ENCODE measurements at places on chromosomes 4 and X.

DNA sequence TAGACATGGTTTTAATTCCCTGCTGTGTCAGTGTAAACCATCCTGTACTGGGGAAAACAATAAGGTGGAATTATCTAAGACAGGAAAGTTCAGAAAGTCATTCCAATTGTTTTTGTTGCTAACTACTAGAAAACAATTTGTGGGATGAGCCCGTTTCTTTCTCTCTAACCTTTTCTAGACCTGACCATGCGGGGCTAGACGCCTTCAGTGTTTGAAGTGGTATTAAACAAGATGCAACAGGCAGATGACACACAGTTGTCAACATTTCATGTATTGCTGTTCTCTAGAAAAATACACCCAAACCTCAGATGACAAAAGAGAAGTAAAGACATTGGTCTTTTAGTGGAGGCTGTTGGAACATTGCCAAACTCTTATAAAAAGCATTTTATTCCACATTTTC is 105.7 kb downstream of the FRAS1 start:
- DNase-seq = no peak

DNA sequence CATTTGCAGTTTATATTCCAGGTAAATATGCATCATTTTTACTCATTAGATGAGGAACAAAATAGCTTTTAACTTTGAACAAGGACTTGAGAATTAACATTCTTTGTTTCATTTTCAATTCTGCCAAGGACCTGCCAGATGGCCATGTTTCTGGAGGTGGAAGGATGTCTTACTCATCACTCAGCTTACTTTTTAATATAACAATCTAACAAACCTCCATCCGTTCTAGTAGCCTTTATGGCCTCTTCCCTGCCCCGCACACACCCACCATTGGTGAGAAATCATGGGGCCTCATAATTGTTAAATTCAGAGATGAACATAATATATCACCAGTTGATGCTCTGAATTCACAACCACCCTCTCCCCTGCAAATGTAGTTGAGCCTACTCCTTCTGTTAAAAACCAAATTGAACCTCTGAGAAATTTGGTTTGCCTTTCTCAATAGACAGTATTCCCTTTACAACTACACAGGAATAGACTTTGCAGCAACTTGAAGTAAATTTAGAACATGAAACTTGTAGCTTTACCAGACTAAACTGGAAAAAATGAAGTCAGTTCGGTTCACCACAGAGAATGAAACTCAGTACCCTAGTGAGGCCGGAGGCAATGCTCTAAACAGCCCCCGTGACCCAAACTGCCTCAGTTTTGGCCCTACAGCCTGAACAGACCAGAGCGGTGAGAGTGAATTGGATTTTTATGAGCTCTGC is 50.1 kb upstream of the ACSL4 start:
- no peak for DNase-seq

- no peak for DNase-seq
Observed at GRCh38 chrX:132505116-132505515, 16.3 kb upstream of the MBNL3 start.

DNA sequence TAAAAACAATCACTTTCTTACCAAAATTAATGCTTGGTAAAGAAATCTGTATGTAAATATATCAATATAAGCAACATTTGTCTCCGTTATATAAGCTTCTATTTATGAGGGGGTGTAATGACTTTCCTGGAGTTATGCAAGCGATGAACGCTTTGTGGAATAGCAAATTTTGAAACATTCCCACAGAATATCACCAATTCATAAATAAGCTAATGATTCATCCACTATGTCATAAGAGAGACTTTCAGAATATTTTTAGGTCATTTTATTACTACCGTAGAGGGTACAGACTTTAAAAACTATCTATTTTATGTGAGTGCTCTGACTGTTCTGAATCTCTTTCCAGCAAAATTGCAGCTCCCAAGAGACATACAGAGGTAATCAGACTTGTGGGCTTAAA is 179.5 kb upstream of the FTHL17 start:
- DNase-seq = no peak

DNA sequence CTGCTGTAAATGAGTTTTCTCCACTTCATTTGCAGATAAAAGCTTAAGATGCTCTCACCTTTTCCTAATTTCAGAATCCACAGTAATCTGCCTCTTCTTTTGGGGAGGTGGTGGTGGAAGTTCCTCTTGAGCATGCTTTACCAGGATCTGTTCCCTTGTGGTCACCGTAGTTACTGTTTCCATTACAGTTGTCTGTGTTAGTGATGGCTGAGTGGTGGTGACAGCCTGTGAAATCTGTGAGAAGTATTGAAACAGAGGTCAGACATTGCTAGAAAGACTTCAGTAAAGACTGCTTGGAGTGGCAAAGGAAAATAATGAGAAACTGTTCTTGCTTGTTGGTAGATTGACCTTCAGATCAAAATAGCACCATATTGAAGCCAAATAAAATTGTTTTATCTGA is 666.2 kb downstream of the DMD start:
- DNase-seq = no peak

DNA sequence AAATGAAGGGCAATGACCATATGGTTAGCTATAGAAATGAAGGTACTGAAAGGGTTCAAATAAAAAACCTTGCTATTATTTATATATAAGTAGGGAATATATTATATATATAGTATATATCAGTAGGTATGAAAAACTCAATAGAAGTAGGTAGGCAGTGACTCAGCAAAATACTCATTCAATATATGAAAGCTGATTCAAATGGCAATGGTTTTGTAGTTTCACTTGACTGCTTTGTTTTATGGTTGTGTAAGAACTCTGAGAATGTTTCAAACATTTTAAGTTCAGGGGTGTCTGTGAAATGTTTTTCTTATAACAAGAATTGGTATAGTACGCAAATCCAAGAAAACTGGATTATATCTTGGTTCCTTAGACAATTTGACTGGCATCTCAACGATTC is 4.1 kb downstream of the ZNF280C start:
- DNase-seq = no peak

GRCh38 chr4:186651181-186651603 is 72.5 kb downstream of the FAT1 start:
- no peak for DNase-seq

GRCh38 chr4:4502694-4503311 is 39.0 kb downstream of the STX18 start:
- peak; percentile 66 for DNase-seq

GRCh38 chr4:40843696-40844095 is 93.9 kb downstream of the NSUN7 start:
- DNase-seq = peak; percentile 36

- no peak for DNase-seq
Observed at GRCh38 chr4:158913766-158914165, 144.9 kb downstream of the FNIP2 start.

- DNase-seq = no peak
Observed at GRCh38 chrX:16018291-16018690, 105.1 kb upstream of the GRPR start.

DNA sequence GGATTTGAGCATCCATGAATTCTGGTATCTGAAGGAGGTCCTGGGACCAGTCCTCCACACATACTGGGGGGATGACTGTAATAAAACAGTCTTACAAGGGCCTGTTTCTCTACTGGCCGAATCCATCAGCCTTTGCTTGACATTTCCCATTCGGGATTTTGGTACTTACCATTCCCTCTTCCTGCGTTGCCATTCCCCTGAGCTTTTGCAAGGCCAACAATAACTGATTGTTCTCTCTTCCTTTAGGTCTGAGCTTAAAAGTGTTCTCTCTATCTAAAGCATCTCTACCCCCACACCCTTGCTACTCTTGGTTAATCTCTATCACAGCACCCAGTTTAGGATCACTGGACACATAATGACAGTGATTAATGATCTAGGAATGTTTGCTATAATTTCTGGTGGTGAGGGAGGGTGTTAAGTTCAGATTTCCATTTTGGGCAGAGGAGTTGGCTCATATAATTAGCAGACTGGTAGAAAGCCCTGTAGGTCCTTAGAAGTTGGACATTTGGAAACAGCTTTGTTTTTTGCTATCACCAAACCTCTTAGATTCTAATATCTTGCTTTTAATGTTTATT is 29.4 kb downstream of the TMA16 start:
- no peak for DNase-seq

DNA sequence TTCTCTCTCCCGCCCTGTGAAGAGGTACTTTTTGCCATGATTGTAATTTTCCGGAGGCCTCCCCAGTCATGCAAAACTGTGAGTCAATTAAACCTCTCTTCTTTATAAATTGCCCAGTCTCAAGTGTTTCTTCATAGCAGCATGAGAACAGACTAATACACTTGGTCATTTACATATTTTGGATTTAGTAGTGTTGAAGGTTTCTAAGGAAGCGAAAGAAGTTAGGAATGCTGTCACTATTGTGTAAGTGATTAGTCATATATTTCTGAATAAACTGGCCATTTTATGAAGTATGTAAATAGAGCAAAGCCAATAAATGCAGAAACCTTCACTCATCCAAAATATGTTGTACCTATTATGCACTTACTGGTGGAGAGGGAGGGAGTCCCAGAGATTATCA is 34.4 kb upstream of the GK2 start:
- no peak for DNase-seq

DNA sequence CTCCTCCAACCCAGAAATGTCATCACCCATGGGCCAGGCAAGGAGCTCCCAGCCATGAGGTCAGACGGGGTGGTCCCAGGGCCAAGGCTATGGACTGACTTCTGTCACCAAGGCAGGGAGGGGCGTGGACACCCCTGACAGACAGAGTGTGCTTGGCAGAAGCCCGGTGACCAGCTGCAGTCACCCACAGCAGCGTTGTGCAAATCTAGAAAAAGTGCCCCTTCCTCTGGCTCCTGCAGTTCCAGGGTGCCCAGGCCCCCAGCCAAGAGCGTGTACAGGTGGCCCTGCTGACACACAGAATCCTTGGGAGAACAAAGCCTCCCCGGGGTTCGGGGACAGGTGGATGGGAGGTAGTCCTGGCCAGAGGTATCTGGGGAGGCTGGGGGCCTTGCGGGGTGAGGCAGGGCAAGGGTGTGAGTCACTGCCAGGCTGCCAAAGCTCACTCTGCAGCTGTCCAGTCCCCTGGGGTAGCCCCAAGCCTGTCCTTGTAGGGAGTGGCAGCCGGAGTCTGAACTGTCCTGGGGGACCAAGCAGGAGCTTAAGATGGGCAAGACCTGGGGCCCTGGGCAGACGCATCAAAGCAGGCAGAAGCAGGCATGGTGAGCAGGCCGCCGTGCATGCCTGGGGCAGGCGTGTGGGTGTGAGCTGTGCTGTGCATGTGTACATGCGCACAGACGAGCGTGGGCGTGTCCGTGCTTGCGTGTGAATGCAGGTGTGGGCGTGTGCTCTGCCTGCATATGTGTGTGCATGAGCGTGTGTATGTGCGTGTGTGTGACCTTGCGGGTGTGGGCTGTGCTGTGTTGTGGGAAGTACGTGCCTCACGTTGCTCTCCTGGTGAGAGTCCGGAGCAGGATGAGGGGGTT is 3.3 kb downstream of the MYL5 start:
- no peak for DNase-seq

All from DND-41 (cell line).